ENCODE measurements at places on chromosomes 2 and 18.

DNA sequence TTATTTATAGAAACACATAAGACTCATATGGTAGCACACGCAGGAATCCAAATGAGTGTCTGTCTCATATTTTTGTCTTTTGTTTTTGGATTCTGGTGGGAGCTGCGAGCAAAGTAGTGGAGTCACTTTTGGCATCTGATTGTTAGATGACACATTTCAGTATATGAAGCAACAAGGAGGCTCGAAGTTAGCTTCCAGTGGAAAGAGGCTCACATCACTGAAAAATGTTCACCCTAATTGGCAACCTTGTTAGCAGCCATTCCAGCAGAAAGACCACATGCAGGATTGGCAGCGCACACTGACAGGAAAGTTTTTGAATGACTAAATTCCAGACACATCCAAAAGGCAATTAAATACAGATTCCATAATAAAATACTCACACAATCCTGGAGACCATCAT lies 87.4 kb downstream of the MYT1L start:
- DNase-seq: no peak

DNA sequence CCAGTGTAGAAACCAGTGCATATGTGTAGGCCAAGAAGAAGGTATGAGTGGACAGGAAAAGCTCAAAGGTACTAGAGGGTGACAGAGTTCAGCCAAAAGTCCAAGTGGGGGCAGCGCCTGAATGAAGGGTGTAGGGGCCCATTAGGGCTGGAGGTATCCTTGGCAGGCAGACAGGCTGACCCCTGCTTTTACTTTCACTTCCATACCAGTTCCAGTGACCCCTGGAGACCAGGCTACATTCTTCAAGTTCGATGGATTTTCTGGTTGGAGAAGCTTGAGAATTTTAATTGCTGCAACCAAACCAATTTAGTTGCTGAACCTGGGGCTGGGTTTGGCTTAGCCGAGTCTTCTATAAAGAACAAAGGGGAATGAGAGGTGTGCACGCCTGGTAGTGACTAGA lies 42.3 kb upstream of the MRPL33 start:
- no peak for DNase-seq

DNA sequence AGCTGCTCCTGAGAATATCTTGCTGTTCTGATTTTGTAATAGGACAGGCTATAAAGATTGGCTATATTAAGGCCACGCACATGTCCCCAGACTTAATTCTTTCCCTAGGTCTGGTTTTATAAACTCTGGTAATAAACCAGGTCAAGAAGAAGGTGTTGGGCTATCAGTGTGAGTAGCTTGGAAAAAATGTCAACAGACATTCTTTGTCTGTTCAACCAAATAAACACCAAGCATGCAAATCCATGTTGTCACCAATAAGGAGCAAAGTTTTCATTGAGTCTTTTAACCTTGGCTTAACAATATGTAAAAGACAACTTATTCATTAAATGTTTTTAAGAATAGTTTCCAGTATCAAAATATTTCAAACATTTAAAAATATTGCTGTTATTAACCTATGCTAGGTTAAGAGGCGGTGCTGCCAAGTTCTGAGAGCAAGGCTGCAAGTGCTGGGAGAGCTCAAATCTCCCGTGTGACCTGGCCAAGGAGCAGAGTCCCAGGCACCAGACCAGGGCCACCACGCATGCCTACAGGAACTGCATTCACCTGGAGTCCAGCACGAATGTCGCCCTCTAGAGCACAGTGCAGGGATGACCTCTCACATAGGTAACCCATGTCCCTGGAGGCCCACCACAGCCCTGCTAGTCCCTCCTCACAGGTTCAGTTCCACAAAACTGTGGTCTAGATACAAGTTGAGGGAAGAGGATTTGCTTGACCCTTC lies 120.5 kb upstream of the POU3F3 start:
- no peak for DNase-seq

DNA sequence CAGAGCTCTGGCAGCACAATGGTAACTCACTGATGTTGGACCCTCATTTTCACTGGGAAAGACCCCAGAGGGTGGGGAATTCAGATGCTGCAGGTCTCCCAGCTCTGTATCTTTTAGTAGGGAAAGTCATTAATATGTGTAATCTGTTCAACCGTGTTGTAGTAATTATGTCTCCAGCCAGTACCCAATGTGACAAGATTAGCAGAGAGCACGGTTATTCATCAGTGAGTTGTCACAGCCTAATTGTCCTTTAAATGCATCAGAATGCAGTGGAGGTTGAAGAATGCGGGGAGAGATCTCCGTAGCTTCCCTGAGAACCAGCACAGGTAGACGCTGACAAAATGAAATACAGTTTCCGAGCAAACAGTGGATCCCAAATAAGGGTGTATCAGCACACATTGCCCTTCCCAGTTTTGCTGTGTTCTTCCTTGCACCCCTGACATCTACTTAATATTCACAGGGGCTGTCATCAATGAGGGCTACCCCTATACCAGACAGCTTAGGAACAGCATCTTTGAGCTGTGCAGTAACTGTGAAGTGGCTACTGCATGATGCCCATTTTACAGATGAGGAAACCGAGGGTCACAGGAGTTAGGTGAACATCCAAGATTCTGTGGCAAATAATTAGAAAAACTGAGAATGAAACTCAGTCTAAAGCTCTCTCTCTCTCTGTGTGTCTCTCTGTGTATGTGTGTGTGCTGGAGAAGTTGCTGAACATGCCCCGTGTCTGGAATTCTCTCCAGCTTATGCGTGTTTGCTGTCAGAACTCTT lies 430.4 kb upstream of the HS6ST1 start:
- DNase-seq: no peak

DNA sequence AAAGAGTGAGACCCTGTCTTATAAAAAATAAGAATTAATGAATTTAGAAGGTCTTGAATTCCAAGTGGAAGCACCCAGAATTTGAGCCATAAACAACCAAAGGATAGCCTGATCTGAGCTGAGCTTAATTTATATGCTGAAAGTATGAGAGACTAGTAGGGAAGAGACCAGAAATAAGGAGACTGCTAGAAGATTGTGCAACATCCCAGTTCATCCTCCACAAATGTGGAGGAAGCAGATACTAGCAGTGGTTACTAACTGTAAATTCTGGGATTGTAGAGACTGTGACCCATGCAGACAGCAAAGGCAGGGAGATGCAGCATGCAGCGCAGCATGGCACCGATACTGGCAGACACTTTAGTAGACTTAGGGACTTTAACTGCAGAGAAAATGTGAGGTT lies 1.5 kb upstream of the SULT1C2 start:
- DNase-seq: no peak

GRCh38 chr18:59270689-59271257 lies 2.5 kb downstream of the RAX start:
- no peak for DNase-seq

DNA sequence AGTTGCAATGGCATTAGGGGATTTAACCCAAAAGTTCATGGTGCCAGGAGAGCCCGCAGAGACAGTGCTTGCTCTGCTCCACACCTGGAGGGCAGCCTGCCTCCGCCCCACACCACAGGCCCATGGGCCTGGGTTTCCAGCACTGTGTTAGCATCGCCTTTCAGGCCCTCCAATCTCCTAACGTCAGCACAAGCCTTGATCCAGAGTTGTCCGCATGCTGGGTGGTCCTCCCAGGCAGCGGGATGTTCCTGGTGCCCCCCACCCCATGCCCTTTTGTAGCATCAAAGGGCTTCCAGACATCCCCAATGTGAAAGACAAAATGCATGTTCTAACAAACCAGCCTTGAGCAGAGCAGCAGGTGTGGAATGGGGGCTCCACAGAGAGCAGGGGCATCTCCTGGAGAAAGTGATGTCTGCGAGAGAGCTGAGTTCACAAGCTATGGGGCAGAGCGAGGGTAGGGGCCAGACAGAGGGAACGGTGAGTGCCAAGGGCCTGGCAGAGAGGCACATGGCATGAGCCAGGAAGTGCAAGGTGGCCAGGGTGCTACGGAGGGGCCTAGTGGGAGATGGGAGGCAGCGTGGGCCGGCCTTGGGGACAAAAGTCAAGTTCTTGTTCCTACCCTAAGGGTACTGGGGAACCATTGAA lies 119.2 kb downstream of the CYP26B1 start:
- peak; percentile 1 for DNase-seq

GRCh38 chr2:181741756-181742155 lies 61.4 kb upstream of the NEUROD1 start:
- no peak for DNase-seq

DNA sequence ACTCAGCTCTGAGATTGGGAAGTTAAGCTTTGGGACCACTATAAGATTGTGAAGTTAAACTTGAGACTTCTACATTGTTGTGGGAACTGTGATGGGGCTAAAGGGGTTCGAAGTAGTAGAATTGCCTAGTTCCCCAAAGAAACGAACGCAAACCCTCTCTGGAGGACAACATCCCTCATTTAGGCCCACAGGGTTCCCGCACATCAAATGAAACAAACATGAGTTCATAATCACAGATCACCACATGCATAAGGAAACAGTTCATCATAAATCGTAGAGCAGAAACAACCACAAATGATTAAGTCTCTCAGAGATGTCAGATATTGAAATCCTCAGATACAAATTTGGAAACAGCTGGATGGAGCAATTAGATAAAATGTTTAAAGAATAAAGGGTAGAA lies 55.9 kb upstream of the HPCAL1 start:
- DNase-seq: no peak

- DNase-seq: no peak
These were observed 95.6 kb upstream of the ASAP2 start for GRCh38 chr2:9110893-9111569.

DNA sequence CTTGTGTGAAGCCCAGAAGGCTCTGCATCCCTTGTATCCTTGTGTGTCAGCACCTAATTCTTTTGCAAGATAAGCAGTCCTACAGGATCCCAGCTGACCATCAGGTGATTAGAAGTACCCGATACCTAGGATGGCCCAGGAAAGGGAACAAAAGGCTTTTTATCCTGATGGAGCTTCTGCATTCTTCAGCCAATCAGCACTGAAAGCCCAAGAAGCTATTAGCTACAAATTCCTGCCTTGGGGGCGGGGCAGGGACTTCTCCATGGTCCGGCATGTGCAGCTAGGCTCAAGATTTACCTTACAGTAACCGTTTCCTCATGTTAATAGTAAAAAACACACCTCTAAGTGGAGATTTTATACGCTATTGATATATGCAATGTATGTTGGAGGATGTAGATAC lies 264.6 kb upstream of the THUMPD2 start:
- DNase-seq: no peak

- DNase-seq: no peak
These were observed 50.0 kb downstream of the ASAP2 start for GRCh38 chr2:9256570-9257043.

- no peak for DNase-seq
These were observed 324.0 kb downstream of the IRS1 start for GRCh38 chr2:226475650-226476049.

DNA sequence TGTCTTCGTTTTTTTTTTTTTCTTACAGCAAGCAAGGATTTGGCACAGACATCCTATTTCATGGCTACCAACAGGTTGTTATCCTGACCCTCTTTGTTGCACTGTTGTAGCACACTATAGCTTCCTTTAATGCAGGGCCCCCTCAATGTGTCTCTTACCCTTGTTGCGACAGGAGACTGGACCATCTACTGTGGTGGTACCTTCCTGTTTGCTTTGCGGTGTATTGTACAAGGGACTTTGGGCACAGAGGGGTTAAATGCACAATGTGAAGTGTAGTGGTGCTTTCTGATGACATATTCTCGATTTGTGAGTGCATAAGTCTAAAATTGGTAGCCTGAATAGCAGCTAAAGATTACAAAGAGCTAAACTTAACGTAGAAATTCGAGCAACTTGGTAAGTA lies 27.5 kb downstream of the CCNT2 start:
- no peak for DNase-seq

GRCh38 chr2:151200844-151201243 lies 60.8 kb downstream of the RBM43 start:
- DNase-seq: no peak

Data from heart right ventricle (tissue), 16 donors.